ENCODE measurements at places on chromosomes 6 and 20. TPM values are rescaled to one million over a fixed set of nuclear protein-coding genes. Genes with fewer than 3 reads are reported as not detected.

GRCh38 chr20:43586641-43587040, 4.1 kb upstream of the IFT52 start:
- no peak overlapping the region for H3K27ac ChIP-seq
- no peak overlapping the region for H3K4me3 ChIP-seq
- peaks cover 20% of the 10 kb centered on the region for H3K4me1 ChIP-seq
- H3K27me3 ChIP-seq: peaks cover 3% of the 10 kb centered on the region
- H3K36me3 ChIP-seq: no peaks in the 10 kb centered on the region
- DNase-seq: no peak

DNA sequence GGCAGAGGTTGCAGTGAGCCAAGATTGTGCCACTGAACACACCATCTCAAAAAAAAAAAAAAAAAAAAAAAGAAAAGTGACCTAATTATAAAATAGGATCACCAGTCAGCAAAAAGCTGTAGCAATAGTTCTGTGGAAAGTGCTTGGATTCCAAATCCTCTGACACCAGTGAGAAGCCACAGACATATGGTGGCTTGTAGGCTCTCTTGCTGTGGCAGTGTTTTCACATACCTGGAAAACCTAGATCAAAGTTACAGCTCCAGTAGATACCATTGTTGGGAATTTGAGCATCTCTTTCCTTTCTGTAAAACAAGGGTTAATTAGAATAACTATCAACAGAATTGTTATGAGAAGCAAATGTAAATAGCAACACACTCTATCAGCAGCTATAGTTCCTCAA, 4.1 kb downstream of the CCDC170 start:
- DNase-seq: no peak
- peaks cover 19% of the 10 kb centered on the region for H3K4me1 ChIP-seq
- H3K4me3 ChIP-seq: no peak overlapping the region
- H3K27ac ChIP-seq: no peak overlapping the region

DNA sequence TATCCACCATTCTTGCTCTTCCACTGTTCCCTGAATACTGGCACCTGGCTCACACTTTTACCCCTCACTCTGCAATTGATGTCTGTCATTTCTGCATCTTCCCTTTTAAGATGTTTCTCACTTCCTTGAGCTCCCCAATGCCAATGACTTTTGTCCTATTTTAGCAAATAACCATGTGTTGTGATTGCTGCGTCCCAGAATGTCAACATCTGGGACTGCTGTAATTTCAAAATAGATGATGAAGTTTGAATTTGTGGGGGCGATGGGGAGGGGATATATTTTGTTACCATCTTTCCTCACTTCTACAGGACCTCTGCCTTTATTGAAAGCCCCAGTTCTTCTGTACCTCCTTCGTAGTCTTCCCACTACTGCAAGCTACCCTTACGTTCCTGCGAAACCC, 40.0 kb upstream of the ADGRF5 start:
- H3K36me3 ChIP-seq: no peaks in the 10 kb centered on the region
- no peak for DNase-seq
- no peaks in the 10 kb centered on the region for H3K27me3 ChIP-seq
- H3K4me3 ChIP-seq: no peak overlapping the region
- H3K27ac ChIP-seq: no peak overlapping the region
- H3K4me1 ChIP-seq: no peaks in the 10 kb centered on the region

- H3K4me1 ChIP-seq: peaks cover 13% of the 10 kb centered on the region
- H3K36me3 ChIP-seq: peaks cover 14% of the 10 kb centered on the region
- DNase-seq: no peak
- H3K4me3 ChIP-seq: no peak overlapping the region
- H3K27ac ChIP-seq: no peak overlapping the region
Measured at GRCh38 chr20:187733-188132, 1.8 kb downstream of the DEFB128 start.

DNA sequence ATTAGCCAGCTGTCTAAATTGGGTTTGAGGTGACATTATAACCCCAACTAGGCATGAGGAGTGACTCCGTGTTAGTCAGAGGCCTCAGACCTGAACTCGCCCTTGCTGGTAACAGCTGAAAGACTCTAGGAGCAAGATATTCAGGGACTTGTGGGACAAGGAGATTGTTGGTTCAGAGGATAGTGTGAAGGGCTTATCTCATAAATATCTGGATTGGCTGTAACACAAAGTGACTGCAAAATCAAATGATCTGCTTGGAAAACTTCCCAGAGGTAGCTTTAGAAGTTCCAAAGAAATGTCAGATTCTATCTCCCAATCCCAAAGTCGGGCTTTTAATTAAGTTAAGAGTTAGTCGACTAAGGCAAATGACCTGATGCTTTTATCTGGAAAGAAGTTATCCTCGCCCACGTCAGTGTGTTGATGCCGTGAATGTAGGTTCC, 72.4 kb downstream of the TULP4 start:
- H3K27me3 ChIP-seq: no peaks in the 10 kb centered on the region
- no peaks in the 10 kb centered on the region for H3K36me3 ChIP-seq
- no peak for DNase-seq

GPX5 gene
- not detected for total RNA-seq
